ENCODE measurements at places on chromosomes 1 and 21.

DNA sequence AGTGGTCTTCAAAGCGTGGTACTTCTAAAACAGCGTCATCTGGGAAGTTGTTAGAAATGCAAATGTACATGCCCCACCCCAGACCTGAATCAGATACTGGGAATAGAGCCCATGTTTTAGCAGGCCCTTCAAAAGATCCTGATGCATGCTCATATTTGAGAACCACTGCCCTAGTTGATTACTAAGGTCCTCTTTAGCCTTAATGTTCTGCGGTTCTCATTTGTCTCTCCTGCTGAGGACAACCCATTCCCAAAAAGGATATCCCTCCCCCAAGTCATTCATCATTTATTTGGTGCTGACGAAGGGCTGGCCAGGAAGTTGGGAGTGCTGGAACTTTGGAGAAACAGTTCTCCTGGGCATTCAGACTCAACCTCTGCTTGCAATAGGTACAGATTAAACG lies 92.4 kb upstream of the RALGPS2 start:
- DNase-seq: no peak

GRCh38 chr1:229056046-229056445 lies 214.9 kb upstream of the RAB4A start:
- DNase-seq: no peak

DNA sequence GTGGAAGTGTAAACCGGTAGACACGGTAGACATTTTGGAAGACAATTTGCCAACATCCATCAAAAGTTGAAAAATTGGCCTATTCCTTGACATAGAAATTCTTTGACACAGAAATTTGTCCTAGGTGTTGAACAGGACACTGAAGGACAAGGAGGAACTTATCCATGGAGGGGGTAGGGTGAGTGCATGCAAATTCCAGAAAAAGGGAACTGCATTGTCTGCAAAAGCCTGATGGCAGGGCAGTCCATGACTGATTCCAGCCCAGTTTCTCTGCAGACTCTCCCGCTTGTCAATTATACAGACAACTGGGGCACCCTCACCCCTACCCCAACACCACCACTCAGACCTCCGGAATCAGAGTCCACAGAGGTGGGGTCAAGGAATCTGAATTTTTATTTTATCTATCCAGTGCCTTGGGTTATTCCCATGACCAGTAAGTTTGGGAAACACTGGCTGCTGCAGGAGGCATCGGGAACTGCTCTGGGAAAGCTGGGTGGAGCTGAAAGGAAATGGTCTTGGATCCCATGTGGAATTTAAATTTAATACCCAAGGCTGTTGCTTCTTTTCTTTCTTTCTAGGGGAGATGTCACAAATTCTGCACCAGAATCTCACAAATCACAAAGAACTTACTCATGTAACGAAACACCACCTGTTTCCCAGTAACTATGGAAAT lies 103.3 kb upstream of the SLC45A1 start:
- no peak for DNase-seq

DNA sequence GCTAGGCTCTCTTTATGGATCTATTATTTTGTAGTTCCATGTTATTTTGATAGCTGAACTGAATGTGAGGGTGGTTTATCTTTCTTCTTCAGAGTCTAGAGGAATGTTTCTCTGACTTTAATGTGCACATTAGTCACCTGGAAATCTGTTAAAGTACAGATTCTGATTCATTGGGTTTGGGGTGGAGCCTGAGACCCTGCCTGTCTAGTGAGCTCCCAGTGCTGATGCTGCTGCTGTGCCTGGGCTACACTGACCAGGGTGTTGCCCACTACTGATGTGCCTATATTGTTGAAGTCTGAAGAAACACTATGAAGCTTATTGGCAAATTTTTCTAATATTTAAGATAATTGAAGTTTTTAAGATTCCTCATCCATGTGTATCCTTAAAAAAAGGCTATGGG lies 35.9 kb downstream of the CD46 start:
- DNase-seq: no peak

DNA sequence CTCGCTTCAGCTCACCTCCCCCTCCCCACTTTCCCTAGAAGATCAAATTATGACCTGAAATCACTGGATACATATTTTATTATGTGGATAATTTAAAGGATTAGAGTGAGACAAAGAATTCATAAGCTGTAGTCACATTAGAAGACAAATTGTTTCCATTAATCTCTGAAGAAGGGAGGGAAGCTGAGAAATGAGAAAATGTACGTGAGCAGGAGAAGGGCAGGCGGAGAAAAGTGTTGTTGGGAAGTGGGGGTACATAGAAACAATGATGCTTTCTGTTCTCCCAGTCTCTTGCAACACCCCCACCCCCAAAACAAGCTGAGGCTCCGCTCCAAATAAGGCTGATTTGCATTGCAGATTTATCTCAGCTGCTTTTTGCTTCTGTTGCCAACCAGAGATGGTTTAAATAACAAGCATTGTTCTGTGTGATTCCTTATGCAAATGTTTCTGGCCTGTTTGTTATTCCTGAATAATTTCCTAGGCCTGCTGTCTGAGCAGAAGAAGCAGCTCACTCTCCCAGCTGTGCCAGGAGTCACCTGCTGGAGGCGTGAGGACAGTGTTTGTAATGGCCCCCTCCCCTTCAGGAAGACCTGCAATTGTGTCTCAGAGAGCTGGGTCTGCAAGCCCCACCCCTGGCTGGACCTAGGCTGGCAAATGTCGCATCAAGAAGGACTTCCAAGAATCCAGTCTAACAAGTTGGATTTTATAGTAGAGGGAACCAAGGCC lies 121.8 kb upstream of the TNR start:
- no peak for DNase-seq

GRCh38 chr1:19391596-19391981 lies 79.5 kb downstream of the SLC66A1 start:
- peak; percentile 32 for DNase-seq

- no peak for DNase-seq
These were observed 12.2 kb upstream of the CDK18 start for GRCh38 chr1:205492201-205492667.

GRCh38 chr1:89725011-89725370 lies 92.1 kb downstream of the LRRC8C start:
- no peak for DNase-seq

DNA sequence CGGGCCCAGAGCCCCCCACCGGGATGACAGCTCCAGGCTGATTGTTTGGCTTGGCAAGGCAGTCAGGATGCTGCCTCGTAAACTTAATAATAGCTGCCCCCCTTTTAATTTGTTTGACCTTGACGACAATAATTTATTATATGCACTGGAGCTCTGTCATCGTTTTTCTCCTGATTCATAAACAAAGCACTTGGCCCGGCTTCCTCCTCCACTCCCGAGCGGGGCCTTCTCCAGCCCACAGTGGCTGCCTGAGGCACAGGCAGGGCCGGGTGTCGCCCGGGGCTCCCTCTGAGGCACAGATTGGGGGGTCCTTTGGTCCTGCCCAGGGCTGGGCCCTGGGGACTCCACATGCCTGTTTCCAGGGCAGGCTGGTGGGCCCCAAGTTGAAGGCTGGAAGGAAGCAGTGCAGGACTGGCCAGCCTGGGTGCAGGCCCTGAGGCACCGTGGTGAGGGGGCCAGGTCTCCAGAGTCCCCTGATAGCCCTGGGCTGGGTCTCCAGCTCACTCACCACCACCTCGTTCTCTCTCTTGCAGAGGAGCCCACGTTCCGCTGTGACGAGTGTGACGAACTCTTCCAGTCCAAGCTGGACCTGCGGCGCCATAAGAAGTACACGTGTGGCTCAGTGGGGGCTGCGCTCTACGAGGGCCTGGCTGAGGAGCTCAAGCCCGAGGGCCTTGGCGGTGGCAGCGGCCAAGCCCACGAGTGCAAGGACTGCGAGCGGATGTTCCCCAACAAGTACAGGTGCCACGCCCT lies 52.0 kb upstream of the ARHGEF16 start:
- DNase-seq: no peak

- DNase-seq: no peak
These were observed 5.3 kb upstream of the MOB3C start for GRCh38 chr1:46621930-46622329.

DNA sequence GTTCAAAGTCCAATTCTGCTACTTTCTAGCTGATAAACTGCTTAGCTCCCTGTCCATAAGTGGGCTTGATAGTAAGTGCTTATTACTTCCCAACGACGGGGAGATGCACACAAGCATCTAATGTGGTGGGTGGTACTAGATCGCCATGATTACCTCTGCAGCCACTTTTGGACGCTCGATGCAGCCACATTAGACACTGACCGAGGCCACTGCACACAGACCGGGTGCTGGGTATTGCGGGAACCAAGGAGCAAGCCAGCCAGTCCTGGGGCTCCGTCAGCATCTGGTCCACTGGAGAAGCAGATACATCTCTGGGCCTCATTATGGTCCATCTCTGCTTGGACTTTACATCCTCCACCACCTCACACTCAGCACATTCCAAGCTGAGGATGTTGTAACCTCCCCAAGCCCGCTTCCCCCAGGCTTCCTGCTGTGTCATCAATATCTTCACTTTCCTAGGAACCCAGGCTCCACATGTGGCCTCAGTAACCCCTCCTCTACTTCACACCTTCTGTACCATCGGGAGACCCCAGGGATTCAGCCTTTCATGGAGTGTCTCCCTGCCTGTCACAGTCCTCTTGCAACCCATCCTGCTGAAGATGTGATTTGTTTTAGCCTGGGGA lies 48.2 kb downstream of the RHOU start:
- DNase-seq: no peak

DNA sequence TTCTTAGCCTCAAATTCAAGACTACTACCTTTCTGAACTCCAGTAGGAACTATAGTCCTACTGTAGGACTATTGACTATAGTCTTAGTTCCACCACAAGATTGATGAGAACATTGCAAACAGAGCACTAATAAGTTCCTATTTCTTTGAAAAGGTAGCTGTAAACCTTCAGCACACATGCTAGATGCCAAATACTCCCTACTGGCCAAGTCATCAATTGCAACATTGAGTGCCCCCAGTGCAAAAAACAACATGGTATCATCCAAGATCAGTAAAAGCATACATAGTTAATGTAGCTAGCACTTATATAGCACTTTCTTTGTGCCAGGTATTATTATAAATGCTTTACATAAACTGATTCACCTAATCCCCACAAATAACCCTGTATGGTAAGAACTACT lies 99.8 kb downstream of the MRPL39 start:
- no peak for DNase-seq

GRCh38 chr1:230251644-230252191 lies 174.4 kb downstream of the PGBD5 start:
- peak; percentile 14 for DNase-seq

GRCh38 chr1:222370913-222371675 lies 176.8 kb downstream of the HHIPL2 start:
- DNase-seq: no peak

GRCh38 chr21:42461185-42461520 lies 34.9 kb downstream of the RSPH1 start:
- no peak for DNase-seq

Measured in activated T-cell treated with anti-CD3 and anti-CD28 coated beads, Interleukin-2, amount 50 U/mL, for 48 hours (primary cell).